HCT116 (cell line): ENCODE measurements at places on chromosomes 12 and 14. TPM values are rescaled to one million over a fixed set of nuclear protein-coding genes. Genes with fewer than 3 reads are reported as not detected.

Gene GPR137C
- total RNA-seq, result 0.89 TPM

Gene CD69
- total RNA-seq, result not detected

Gene PTCSC3
- not detected for total RNA-seq

Gene ITGA7
- 17.8 TPM for total RNA-seq

Gene KLHDC1
- 0.98 TPM for total RNA-seq

Gene GALNT9
- 2.6 TPM for total RNA-seq

Gene ACOT6
- not detected for total RNA-seq

Gene FNTB
- total RNA-seq, result 26.7 TPM

Gene GPR135
- total RNA-seq, result 3.9 TPM

Gene GALNT6
- total RNA-seq, result 16.4 TPM

Gene TDRD9
- not detected for total RNA-seq

Gene TPPP2
- total RNA-seq, result not detected

Gene ZNF385A
- 34.7 TPM for total RNA-seq

Gene CCDC175
- total RNA-seq, result not detected

Gene ITFG2
- total RNA-seq, result 24.6 TPM

Gene AMIGO2
- total RNA-seq, result 0.96 TPM

Gene RNASE2
- total RNA-seq, result not detected

Gene BATF
- 0.69 TPM for total RNA-seq

Gene TARBP2
- 40.1 TPM for total RNA-seq

Gene SYCP3
- total RNA-seq, result not detected

Gene FAM181A
- total RNA-seq, result not detected

Gene ALDH2
- total RNA-seq, result 32.9 TPM

Gene SLC22A17
- 5.9 TPM for total RNA-seq

Gene CLEC6A
- not detected for total RNA-seq

Gene EVL
- 19.9 TPM for total RNA-seq

Gene KRT73
- total RNA-seq, result not detected

Gene KLRC4
- 2.1 TPM for total RNA-seq

Gene OR4E2
- total RNA-seq, result not detected

Gene TRPV4
- total RNA-seq, result 0.54 TPM

Gene CLEC4C
- total RNA-seq, result not detected

Gene B4GALNT1
- 31.3 TPM for total RNA-seq

Gene CDC42BPB
- total RNA-seq, result 85.6 TPM

Gene NUP37
- total RNA-seq, result 77.5 TPM

Gene CACNA2D4
- 1.7 TPM for total RNA-seq

Gene DEPDC4
- 3.4 TPM for total RNA-seq

Gene NR1H4
- total RNA-seq, result not detected

Gene GPD1
- 1.6 TPM for total RNA-seq
